Small intestine (tissue), 16 donors: ENCODE measurements at places on chromosomes 11 and 22. TPM values are rescaled to one million over a fixed set of nuclear protein-coding genes. Genes with fewer than 3 reads are reported as not detected.

GRCh38 chr11:111206472-111206871 lies 39.1 kb upstream of the POU2AF2 start:
- no peak for DNase-seq

DNA sequence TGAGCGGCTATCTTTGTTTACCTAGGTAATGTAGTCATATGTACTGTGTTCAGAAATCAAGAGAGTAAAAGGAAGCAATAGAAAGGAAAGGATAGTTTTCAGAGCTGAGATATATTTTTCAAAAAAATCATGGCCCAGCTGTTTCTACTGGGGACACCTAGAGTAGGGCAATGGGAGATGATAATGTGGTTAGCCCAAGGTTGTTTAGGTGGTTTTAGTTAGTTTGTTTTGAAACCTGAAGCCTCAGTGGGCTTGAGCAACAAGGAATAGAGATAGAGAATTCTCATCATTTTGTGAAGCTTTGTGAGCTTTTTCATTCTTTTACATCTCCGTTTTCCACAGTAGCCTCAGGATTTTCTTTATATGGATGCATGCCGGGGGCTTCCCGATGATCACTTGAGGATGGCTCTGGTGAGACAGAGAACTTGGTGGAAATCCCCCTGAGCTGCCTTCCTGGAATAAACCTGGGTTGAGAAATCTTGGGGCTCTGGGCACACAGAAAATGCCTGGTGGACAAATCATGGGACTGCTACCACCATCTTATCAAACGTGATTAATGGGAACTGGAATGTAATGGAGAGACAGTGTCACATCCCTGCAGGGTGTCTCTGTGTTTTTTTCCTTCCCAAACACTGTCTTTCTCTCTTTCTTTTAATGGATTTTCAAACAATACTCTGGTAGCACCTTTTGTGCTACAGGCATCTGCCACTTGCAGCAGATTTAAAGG lies 49.0 kb downstream of the ARHGAP42 start:
- no peak for DNase-seq

DNA sequence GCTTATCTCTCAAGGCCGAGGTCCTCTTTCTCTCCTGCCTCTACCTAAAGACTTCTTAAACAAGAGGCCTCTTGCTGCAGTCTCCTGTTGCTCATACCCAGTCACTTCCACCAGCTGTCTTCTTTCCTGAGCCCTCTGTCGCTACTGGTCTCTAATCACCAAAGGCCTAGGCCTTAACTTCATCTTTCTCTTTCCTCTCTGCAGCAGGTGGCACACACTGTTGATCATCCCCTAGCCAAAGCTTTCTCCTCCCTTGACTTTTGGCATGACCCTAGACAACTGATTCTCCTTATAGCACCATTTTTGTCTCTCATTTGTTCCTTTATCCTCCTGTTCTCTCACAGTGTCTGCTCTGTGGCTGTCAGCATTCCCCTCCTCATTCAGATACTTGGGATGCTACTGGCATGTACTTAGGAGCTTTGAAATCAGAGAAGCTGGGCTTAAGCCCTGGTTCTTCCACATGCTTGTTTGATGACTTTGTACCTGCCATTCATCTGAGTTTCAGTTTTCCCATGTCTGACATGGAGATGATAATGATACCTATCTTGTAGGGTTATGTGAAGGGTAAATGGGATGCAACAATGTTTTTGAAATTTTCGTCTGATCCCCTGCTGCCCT lies 22.4 kb downstream of the ENDOD1 start:
- no peak for DNase-seq

Gene OR5B21
- not detected for polyA plus RNA-seq

Gene CD248
- 35.7 TPM for polyA plus RNA-seq
